ENCODE measurements at places on chromosomes 4 and X. TPM values are rescaled to one million over a fixed set of nuclear protein-coding genes. Genes with fewer than 3 reads are reported as not detected.

MED28 gene
- total RNA-seq: 12.6 TPM

ATP1B4 gene
- total RNA-seq: not detected

FHDC1 gene
- total RNA-seq: 0.91 TPM

SHROOM2 gene
- total RNA-seq: 2.0 TPM

RS1 gene
- not detected for total RNA-seq

DDIT4L gene
- 8.1 TPM for total RNA-seq

Measured in articular chondrocyte of knee joint (primary cell).